ENCODE measurements at places on chromosomes 13 and 19. TPM values are rescaled to one million over a fixed set of nuclear protein-coding genes. Genes with fewer than 3 reads are reported as not detected.

GRCh38 chr13:66378894-66379293, 851.2 kb downstream of the PCDH9 start:
- DNase-seq, result no peak

GRCh38 chr19:53308339-53308811, 25.2 kb upstream of the ZNF845 start:
- DNase-seq, result no peak

GRCh38 chr13:64446372-64446771, 2783.8 kb downstream of the PCDH9 start:
- DNase-seq, result no peak

GRCh38 chr13:113724780-113725315, 34.2 kb upstream of the TMEM255B start:
- peak; percentile 30 for DNase-seq

GRCh38 chr13:20778311-20778710, 4.5 kb upstream of the EEF1AKMT1 start:
- DNase-seq, result no peak

DNA sequence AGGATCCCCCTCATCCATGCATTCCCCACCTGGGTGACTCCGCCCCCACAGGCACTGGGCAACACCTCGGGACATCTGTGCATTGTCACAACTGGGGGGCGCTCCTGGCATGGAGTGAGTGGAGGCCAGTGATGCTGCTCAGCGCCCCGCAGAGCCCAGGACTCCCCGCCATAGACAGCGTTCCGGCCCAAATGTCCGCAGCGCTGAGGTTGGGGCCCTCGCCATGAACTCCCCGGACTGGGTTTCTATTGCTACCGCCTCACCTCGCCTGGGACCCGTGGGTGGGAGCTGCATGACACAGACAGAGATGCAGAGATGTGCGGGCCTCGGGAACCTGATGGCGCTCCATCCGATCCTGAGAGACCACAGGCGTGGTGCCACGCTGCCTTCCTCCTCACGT, 4.6 kb downstream of the FZR1 start:
- DNase-seq, result no peak

- peak; percentile 64 for DNase-seq
These were observed 43.5 kb upstream of the NPAS1 start for GRCh38 chr19:46975925-46976782.

- no peak for DNase-seq
These were observed 2673.8 kb downstream of the PCDH9 start for GRCh38 chr13:64556376-64556775.

The WDFY2 gene
- 9.9 TPM for total RNA-seq

- DNase-seq, result no peak
These were observed 2.7 kb downstream of the TNPO2 start for GRCh38 chr19:12720851-12721655.

All from HT1080 (cell line).